DMS 273 treated with DMSO at 0.1 percent for 48 hours (cell line): ENCODE measurements at places on chromosomes 12 and 14.

- DNase-seq = no peak
Measured at GRCh38 chr14:49286257-49286983, 299.8 kb downstream of the RPS29 start.

GRCh38 chr12:30457621-30458289 lies 237.9 kb downstream of the IPO8 start:
- DNase-seq = peak; percentile 22

DNA sequence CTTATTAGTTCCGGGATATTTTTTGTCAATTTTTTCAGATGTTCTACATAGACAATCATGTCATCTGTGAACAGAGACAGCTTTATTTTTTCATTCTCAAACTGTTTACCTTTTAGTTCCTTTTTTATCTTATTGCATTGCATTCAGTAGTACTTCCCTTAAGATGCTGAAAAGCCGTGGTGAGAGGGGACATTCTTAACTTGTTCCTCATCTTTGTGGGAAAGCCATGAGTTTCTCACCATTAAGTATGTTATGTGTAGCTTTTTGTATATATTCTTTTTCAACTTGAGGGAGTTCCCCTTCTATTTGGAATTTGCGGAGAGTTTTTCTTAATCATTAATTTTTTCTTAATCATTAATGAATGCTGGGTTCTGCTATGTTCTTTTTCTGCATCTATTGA lies 1727.1 kb upstream of the SEL1L start:
- DNase-seq = no peak

DNA sequence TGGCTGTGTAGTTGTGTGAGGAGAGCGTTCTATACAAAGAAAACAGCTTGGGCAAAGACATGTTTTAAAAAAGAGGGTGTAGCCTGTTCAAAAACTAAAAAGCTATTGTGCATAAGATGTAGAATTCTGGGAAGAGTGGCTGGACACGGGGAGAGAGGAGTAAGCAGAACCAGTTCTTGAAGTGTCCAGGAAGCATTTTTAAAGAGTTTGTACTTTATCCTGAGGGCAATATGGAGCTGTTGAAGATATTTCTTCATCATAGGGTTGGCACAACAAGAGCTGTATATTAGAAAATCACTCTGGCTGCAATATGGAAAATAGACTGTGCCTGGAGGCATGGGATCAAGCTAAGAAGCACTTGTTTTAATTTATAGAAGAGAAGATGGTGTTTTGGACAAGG lies 458.9 kb upstream of the LMO3 start:
- no peak for DNase-seq

GRCh38 chr14:99688629-99689028 lies 4.5 kb downstream of the CYP46A1 start:
- no peak for DNase-seq

- no peak for DNase-seq
Measured at GRCh38 chr12:95951515-95951914, 8.4 kb downstream of the AMDHD1 start.

DNA sequence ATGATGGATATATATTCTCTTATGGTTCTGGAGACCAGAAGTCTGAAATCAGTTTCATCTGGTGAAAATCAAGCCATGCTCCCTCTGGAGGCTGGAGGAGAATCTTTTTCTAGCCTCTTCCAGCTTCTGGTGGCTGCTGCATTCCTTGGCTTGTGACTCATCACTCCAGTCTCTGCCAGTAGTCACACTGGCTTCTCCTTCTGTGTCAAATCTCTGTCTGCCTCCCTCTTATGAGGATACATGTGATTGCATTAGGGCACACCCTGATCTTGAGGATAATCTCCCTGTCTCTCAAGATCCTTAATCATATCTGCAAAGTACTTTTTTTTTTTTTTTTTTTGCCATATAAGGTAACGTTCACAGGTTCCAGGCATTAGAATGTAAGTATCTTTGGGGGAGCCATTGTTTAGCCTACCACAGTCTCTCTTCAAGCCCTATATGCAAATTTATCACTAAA lies 17.7 kb downstream of the DNAL1 start:
- DNase-seq = peak; percentile 18

- DNase-seq = no peak
Measured at GRCh38 chr12:52358575-52359350, 8.5 kb downstream of the KRT85 start.

GRCh38 chr14:40204441-40205175 lies 772.4 kb upstream of the FBXO33 start:
- no peak for DNase-seq

- no peak for DNase-seq
Measured at GRCh38 chr12:1050059-1050707, 59.2 kb downstream of the ERC1 start.

GRCh38 chr12:8077207-8077606 lies 4.9 kb upstream of the NECAP1 start:
- DNase-seq = no peak

DNA sequence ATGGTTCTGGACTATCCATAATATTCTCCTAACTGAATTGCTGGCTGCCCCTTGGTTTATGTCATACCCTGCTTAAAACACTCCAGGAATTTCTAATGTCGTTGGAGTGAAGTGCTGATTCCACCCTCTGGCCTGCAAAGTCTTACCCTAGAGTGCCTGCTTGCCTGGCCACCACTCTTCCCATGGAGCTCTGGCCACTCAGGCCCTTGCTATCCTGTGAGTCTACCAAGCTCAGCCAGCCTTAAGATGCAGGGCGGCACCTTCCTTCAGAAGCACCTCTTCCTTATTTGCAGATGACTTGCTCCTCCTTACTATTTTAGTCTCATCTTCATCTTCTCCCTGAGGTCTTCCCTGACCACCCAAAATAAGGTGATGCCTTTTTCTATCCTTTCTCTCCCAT lies 35.3 kb downstream of the SLC6A15 start:
- DNase-seq = no peak

- DNase-seq = no peak
Measured at GRCh38 chr12:63814146-63814772, 30.2 kb upstream of the SRGAP1 start.
